ENCODE measurements at places on chromosomes 3 and 15. TPM values are rescaled to one million over a fixed set of nuclear protein-coding genes. Genes with fewer than 3 reads are reported as not detected.

Gene LRRN1
- total RNA-seq, result not detected

Gene RPP14
- 8.0 TPM for total RNA-seq

Gene FBXW12
- not detected for total RNA-seq

Gene ADAMTS17
- total RNA-seq, result not detected

Gene CPEB1
- 1.7 TPM for total RNA-seq

Gene LRRC31
- total RNA-seq, result not detected

Gene OR5K2
- total RNA-seq, result not detected

Gene IQCF5
- total RNA-seq, result not detected

Gene PATL2
- 0.82 TPM for total RNA-seq

Gene ADAM10
- total RNA-seq, result 272 TPM

Gene ALDH1A2
- 5.5 TPM for total RNA-seq

Gene ITIH1
- total RNA-seq, result not detected

Gene GTF2A2
- 25.9 TPM for total RNA-seq

Gene SLC2A2
- not detected for total RNA-seq

Gene TGM4
- 0.15 TPM for total RNA-seq

Gene BOC
- total RNA-seq, result 19.7 TPM

Gene NOX5
- total RNA-seq, result 0.12 TPM

Gene SH2D7
- total RNA-seq, result not detected

Gene HRG
- total RNA-seq, result not detected

Gene CERS3
- total RNA-seq, result not detected

Gene PCSK6
- total RNA-seq, result 3.4 TPM

Gene RBM5
- total RNA-seq, result 864 TPM

Gene ARRDC4
- total RNA-seq, result 6.7 TPM

Gene PLSCR2
- total RNA-seq, result not detected

Gene ROPN1B
- total RNA-seq, result not detected

Gene ROBO1
- total RNA-seq, result 71.7 TPM

Gene LMAN1L
- total RNA-seq, result not detected

Gene TYRO3
- total RNA-seq, result 9.7 TPM

Gene PLCH1
- total RNA-seq, result not detected

Gene PLA2G4B
- total RNA-seq, result 1.6 TPM

Gene MESD
- total RNA-seq, result 13.2 TPM

Gene GYG1
- total RNA-seq, result 26.2 TPM

Gene ZNF592
- 2.9 TPM for total RNA-seq

Gene TP63
- not detected for total RNA-seq

Gene TM4SF18
- 0.15 TPM for total RNA-seq

Gene LRTM1
- total RNA-seq, result not detected

Gene CASR
- total RNA-seq, result not detected

Gene EPHA6
- not detected for total RNA-seq

Gene WWTR1
- total RNA-seq, result 108 TPM

Gene CLSTN2
- 0.82 TPM for total RNA-seq

Gene AQP9
- total RNA-seq, result 0.23 TPM

Gene ADAMTSL3
- total RNA-seq, result 0.75 TPM

Gene CCNB2
- 10.1 TPM for total RNA-seq

Gene ZIC1
- total RNA-seq, result 1.6 TPM

Gene SENP8
- total RNA-seq, result 1.5 TPM

Gene ACAN
- total RNA-seq, result 0.15 TPM

Gene ZNF660
- 1.9 TPM for total RNA-seq

Gene GRK7
- total RNA-seq, result under 0.01 TPM

Gene NPAP1
- not detected for total RNA-seq

Gene TUSC7
- not detected for total RNA-seq

Gene RTP1
- under 0.01 TPM for total RNA-seq

Gene GNAT1
- total RNA-seq, result not detected

Gene FEZF2
- not detected for total RNA-seq

Gene EPB42
- total RNA-seq, result not detected

Measured in smooth muscle cell of the coronary artery (primary cell).